Stimulated activated CD8-positive, alpha-beta memory T cell treated with anti-CD3 and anti-CD28 coated beads, Interleukin-4, amount 100 ng/mL, for 4 hours (primary cell): ENCODE measurements at places on chromosomes 2 and 18.

DNA sequence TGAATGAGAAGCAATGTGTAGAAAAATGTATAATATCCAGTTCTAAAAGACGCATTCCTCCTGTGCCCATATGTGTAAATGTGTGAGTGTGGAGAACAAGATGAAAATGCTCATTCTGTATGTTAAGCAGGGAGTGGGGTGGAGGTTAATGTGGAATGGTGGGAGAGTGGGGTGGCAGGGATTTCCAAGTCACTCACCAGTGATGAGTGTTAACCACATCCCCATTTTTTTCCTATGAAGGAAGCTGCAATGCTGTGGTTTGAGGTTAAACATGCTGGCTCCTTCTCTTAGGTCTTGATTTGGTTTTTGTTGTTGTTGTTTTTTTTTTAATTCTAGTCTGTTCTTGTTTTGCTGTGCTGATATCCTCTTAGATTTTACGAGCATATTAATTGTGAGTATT is 169.4 kb downstream of the NEDD4L start:
- no peak for DNase-seq

GRCh38 chr2:152542337-152542994 is 174.8 kb downstream of the PRPF40A start:
- no peak for DNase-seq

DNA sequence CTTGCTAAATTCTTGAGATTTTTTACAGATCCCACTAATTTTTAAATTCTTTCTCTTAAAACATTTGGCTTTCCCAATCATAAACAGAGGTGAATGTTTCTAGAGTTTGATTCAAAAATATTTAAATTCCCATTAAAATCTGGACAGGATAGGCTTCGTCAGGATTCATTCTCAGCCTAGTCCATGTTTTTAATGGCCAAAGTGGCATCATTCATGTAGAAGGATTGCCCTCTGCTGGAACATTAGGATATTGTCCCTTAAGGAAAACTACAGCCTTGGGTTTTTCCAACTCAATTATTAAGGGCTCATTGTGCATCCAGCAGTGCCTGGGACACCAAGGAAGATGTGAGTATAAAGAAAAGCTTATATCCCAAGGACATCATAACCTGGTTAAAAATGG is 71.7 kb downstream of the TPGS2 start:
- no peak for DNase-seq

GRCh38 chr2:190809139-190809764 is 71.4 kb upstream of the GLS start:
- DNase-seq: no peak

DNA sequence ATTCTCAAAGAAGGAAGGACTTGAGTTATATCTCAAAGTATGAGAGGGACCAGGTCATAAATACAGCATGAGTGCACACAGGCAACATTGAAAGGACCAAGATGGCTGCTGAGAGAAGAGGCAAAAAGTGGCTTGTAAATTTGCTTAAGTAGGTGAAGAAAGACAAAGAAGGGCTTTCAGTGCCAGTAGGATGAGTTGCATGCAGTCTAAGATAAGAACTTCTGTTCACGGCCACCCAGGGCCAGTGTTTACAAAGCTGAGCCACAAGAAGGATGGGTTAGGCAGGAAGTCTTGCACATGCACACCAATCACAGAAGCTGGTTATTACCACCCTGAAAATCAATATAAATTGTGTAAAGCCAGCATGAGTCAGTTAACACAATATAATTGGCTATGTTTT is 3.1 kb upstream of the ABCB11 start:
- no peak for DNase-seq

DNA sequence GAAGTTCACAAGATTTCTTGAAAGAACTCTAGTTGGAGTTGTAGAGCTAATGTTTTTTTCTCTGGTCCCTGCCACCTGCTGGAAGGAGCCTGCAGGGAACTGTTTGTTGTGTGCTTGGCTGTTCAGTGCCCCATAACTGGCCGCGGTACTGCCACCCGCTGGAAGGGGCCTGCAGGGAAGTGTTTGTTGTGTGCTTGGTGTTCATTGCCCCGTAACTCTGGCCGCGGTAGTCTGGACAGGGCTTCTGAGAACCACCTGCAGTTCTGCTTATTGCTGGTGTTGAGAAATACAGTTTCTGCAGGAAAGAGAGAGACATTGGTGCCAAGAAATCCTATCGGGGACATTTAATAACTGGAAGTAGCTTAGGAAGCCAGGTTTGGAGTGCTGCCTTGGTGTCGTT is 58.1 kb downstream of the AGAP1 start:
- DNase-seq: no peak

GRCh38 chr2:19029655-19030054 is 328.8 kb downstream of the OSR1 start:
- DNase-seq: no peak

DNA sequence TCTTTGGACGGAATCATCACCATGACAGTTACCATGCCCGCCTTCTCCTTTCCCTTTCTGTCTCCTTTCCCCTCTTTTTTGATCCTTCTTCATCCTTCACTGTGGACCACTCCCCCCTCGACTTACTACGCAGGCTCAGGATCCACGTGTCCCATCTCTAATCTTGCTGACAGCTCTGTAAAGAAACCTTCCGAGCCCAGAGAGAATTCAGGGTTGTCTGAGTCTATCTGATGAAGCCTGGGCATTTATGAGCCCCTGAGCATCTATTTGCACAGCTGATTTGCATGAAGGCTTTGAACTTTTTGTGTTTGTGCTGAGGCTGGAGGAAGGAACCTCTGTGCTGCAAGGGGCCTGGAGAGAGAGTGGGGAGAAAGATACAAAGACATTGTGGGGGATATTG is 50.7 kb downstream of the CIB4 start:
- DNase-seq: no peak

- DNase-seq: no peak
Observed at GRCh38 chr2:75162897-75163296, 36.4 kb downstream of the TACR1 start.

DNA sequence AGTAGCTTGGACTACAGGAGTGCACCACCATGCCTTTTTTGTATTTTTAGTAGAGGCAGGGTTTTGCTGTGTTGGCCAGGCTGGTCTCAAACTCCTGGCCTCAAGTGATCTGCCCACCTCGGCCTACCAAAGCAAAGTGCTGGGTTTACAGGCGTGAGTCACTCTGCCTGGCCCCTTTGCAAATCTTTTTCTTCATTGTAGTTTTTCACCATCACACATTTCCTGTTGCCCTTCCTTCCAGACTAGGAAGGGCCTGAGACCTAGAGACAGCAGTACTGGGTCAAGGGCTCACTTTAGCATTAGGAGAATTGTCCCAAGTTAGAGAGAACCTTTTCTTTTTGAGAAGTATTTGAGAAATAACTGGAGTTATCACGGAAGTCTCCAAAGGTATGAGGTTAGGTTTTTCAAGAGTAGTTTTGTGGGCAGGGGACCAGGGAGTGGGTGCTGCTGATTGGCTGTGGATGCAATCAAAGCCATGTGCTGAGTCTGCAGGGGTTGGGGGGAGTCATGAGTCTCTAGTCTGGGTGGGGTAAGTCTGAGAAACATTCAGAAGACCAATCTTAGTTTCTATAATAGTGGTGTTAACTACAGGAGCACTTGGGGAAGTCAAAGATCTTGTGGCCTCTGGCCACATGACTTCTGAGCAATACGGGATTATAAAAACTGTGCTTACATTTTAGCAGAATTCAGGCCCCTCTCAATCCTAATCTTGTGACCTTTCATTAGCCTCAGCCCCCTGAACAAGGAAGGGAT is 23.7 kb downstream of the B3GNT2 start:
- no peak for DNase-seq

DNA sequence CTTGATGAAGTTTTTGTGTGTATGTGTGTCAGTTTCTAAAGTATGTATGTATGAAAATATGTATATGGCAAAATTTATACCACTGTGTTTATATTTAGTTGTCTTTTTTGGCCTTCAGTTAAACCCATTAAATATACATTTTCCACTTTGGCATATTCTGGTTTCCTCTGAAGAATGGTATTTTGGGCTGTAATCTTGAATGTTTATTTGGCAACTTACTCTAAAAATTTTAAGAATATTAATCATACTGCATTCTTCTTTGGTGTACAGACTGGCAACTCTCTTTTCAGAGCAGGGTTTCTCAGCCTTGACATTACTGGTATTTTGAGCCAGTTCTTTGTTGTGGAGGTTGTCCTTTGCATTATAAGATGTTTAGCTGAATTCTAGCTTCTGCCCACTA is 27.9 kb upstream of the CCBE1 start:
- no peak for DNase-seq

DNA sequence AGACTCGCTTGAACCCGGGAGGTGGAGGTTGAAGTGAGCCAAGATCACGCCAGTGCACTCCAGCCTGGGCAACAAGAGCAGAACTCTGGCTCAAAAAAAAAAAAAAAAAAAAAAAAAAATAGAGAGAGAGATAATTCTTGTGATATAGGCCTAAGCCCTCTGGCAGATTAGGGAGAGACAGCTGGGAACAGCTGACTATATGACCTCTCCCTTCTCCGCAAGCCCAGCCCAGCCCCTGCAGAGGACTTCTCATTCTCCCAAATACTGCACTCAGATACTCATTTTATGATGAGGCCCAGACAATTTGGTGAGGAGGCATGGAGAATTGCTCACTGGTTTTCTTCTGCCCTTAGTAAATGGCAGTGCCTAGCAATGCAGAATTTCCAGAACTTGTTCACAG is 262.0 kb downstream of the HAUS1 start:
- DNase-seq: no peak
